ENCODE measurements at places on chromosomes 3 and 15.

GRCh38 chr15:59924812-59925522, 79.1 kb upstream of the FOXB1 start:
- DNase-seq, result no peak

DNA sequence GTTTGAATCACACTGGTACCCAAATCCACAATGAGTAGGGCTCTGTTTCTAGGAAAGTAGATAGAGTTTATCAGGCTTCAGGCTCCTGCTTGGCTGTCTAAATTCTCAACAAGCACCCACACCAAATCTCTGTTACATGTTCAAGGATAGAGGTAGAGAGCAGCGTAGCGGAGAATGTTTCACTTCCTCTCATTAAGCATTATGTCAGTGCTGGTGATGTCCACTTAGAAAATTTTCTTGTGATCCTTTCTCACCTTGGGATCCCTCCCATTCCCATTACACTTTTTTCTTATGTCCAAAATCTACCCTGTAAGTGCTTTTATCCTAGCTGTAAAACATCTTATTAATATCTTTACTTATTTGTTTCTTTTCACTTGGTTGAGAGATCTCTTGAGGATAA, 34.7 kb upstream of the GCSAM start:
- no peak for DNase-seq

DNA sequence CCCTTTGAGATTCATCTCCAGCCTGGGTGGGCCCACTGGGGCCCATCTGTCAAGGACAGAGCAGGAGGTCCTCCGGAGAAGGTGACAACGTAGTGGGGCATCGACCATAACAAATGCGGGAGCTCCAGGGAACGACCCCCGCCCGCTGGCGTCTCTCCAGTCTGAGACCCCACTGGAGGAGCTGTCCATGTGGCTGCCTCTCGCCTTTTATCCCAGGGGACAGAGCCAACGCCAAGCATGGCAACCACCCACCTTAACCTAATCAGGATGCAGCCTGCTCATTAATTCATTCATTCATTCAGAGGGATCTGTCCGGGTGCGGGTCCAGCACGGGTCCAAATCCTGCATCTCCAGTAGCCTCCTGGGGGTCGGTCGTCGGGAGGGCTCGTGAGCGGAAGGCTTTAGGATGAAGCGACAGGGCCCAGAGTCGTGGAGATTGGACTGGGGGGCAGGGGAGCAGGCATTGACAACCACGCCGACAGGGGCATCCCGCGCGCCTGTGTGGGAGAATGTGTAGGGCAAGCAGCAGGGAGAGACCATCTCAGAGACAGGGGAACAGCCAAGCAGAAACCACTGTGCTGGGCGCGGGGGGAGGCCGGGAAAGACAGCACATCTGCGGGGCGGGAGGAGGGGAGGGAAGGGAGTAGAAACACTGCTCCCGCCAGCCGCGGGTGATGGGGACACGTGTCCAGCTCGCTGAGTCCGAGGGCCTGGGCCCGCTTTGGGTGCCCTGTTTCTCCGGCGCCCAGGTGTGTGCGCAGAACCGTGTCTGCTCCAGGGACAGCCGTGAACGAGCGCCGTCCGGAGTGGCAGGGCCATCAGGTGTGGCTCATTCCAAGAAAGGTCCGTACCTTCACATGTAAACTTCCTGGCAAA, 1.9 kb downstream of the PIGZ start:
- no peak for DNase-seq

GRCh38 chr15:47332481-47332880, 384.8 kb upstream of the SEMA6D start:
- no peak for DNase-seq

GRCh38 chr3:191476066-191476772, 15.3 kb downstream of the PYDC2 start:
- no peak for DNase-seq

GRCh38 chr15:30072630-30073029, 10.1 kb upstream of the GOLGA8J start:
- DNase-seq, result no peak

GRCh38 chr3:33941804-33942203, 143.4 kb downstream of the PDCD6IP start:
- no peak for DNase-seq

DNA sequence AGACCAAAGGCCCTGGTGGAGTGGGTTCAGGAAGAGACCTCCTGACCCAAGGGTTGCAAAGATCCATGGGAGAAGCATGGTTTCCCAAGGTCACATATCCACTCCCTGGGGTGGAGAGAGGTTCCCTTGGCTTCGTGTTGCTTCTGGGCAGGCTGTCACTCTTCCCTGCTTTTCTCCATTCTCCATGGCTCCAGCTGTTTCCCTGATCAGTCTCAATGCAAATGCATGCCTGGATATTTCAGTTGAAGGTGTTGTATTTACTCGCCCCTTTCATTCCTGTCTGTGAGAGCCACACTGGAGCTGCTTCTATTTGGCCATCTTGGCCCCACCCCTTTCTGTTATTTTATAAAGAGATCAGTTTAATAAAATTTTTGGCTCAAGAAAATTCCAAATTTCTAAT, 95.0 kb upstream of the PLSCR4 start:
- no peak for DNase-seq

GRCh38 chr15:53739651-53740050, 19.8 kb downstream of the WDR72 start:
- no peak for DNase-seq

DNA sequence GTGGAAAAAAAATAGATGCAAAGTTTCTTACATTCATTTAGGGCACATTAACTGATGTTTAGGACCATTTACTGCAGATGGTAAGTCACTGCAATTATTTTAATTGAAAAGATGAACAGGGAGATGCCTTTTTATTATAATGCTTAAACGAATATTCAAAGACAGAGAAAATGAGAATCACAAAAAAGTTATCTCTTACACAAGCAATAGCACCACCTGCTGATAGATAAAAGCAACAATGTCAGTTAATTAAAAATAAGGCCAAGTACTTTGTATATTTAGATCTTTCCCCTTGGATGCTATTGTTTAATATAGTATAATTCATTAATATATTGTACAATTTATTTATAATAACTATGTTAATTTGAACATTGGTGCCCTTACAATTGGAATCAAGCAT, 55.9 kb downstream of the IFT80 start:
- no peak for DNase-seq

- DNase-seq, result no peak
Measured at GRCh38 chr3:132317229-132317948, at the start of gene ACP3. Gene ACP3, plus strand, starts transcription at chr3:132317407. Its CDS starts 50 bp downstream, at chr3:132317457.

DNA sequence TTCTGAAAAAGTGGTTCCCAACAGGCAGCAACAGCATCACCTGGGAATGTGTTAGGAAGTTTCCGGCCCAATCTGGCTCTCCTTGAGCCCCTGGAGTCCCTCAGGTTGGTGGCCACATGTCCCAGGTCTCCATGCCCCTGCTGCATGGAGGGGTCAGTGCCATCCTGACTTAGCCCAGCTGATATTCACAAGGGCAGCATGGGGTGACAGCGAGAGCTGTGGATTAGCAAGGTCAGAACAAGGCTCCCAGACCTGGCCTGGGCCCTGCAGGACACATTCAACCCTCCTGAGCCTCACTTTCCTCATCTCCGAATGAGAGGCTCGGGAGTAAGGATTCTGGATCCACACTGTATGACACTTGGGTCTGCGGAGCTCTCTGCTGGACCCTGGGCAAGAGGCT, 243.8 kb upstream of the TLE3 start:
- DNase-seq, result no peak

GRCh38 chr3:62670351-62670750, 204.9 kb downstream of the CADPS start:
- no peak for DNase-seq

- no peak for DNase-seq
Measured at GRCh38 chr15:99438691-99439523, 126.9 kb upstream of the MEF2A start.

DNA sequence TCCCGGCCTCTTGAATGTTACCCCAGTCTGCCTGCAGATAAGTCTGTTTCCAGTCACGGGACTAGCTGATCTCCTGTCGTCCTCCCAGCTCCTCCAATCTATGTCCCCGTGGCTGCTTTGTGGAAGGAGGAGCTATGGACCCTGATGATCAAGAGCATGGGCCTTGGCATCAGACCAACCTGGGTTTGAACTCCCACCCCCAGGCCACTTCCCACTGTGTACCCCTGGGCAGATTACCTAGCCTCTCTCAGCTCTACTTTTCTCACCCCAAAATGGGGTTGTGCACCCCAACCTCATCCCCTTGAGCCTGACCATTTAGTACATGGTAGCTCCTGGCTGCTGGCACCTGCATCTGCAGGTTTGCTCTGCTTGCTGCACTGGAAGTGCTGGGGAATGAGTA, 55.8 kb downstream of the GASK1A start:
- DNase-seq, result no peak

GRCh38 chr3:122076491-122077292, 21.5 kb downstream of the CD86 start:
- DNase-seq, result no peak

DNA sequence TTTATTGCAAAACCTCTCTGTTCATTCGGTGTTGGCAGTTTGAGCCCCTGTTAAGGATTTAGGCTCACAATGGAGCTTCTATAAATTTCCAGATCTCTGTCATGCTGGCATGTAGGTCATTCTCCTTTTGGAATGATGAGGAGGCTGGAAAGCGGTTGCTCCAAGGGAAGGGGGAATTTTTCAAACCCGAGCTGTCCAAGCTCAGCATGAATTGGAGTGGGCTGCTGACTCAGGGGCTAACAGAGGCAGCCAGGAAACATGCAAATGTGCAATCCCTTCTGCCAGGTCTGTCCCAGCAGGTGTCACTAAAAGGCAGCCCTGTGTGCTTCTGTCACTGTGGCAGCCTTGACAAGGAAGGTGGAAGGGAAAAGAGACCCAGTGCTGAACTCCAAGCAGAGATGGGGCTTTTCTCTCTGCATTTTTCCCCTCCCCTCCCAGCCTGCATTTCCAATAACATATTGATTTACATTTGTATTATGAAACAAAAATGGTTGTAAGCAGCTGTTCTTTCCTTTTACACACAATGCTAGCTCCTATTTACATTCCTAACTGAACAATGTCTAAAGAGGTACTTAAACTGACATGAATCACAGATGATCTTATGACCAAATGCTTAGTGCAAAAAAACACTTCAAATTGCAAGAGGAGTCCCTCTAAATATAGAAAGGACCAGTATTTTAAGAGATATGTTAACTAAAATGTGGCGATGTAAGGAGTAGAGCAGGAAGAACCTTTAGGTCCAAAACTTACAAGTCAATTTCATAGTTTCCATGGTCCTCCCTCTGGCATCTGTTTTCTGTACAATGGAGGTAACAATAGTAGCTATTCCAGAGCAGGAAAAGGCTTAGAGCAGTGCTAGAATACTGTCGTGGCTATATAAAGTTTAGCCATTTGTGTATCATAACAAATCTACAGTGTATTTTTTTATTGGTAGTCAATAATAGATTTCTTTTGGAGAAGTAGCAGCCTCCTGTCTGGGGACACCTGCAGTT, 84.5 kb upstream of the ATP10A start:
- DNase-seq, result no peak

- no peak for DNase-seq
Measured at GRCh38 chr3:146953511-146953981, 348.4 kb upstream of the PLSCR5 start.

DNA sequence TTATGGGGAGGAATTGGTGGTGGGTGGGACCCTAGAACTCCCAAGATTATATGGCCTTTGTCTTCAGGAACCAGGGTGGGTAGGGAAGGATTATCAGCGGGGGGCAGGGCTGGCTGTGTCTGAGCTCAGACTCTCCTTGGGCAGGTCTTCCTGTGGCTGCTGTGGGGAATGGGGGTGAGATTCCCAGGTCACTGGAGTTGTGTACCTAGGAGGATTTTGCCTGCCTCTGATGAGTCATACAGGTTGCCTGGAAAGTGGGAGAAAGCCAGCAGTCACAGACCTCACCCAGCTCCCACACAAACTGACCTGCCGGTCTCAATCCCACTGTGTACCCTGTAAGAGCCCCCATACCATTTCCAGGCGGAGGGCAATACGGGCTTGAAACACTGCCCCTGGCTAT, 209.9 kb upstream of the CNTN3 start:
- no peak for DNase-seq

DNA sequence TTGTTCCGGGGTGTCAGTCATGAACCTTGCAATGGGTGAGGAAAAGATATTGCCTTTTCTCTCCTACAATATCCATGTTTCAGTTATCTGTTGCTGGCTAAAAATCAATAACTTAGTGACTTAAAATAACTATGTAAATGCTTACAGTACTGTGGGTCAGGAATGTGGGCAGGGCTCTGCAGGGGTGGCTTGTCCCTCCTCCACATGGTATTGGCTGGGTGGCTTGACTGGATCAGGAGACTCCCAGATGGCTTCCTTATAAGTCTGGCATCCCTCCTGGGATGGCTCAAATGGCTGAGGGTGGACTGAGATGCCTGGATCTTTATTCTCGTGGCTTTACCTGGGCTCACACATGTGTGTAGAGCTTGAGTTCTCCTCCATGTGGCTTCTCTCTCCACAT, 47.5 kb downstream of the GTPBP8 start:
- no peak for DNase-seq
